ENCODE measurements at places on chromosomes 5 and 9. TPM values are rescaled to one million over a fixed set of nuclear protein-coding genes. Genes with fewer than 3 reads are reported as not detected.

The MYOZ3 gene
- total RNA-seq, result 10.2 TPM

DNA sequence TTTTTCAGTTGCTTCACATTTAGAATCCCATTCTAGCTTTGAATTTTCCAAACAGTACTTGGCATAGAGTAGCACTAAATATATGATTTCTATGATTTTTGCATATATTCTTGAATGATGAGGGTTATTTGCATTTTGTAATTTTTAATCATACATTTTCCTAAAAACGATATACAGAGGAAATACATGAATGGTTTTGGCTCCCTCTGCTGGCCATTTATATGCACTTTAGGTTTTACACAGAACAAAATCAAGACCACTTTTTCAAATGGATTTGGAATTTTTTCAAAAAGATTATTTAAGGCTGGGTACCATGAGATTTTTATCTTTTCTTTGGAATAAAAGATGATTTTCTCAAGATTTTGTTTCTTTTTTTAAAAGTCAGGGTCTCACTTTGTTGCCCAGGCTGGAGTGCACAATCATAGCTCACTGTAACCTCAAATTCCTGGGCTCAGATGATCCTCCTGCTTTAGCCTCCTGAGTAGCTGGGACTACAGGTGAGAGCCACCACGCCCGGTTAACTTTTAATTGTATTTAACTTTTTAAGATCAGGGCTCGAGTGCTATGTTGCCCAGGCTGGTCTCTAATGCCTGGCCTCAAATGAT is 16.7 kb upstream of the COMMD10 start:
- DNase-seq, result peak; percentile 80

DNA sequence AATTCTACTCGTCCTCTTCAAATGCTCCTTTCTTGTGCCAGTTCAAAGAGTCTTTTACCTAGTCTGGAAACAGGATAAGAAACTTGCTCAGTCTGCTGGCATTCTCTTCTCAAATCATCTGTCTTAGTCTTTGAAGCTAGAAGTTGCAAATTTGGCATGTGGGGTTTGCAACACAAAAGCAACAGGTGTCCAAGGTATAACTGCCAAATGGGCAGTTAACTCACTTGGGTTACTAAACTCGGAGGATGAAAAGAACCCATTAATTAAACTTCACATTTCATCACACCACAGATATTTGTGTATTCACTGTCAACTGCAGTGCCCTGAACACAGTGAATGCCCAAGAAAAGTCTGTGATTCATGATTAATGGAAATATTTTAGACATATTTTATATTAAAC is 108.0 kb upstream of the TARS1 start:
- no peak for DNase-seq

DNA sequence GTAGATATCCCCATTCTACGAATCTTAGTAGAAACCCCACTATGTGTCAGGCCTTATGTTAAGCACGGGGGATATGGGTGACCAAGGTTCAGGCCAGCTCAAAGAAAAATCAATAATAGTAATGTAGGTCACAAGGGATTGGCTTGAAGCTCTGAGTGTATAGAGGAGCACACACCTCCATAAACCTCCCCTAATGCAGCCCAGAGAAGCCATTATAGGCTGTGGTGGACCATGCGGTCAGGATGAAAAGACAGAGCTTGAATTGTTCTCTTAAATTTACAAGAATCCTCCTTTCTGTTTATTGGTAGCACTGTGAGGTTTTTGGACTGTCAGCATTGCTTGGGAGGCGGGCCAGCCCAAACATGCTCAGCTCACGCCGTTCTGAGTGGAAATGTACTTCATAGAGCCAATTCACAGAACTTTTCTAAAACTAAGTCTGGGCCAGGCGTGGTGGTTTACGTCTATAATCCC is 9.1 kb downstream of the PDE6A start:
- no peak for DNase-seq

DNA sequence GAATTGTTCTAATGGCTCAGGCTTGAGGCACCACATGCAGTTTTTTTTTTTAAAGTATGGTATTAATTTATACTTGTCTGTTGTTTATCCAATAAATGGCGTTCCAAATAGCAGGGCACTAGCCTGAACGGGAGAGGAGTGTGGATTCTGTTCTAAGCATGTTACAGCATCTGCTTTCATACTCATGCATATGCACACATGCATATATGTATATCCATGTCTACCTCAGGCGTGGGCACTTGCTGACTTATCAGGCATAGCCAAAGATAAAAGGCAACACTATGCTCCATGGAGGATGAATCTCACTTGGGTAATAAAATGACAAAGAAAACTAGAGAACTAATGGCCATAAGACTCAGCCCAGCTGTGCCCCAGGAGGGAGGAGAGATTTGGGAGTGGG is 393.8 kb downstream of the GADD45G start:
- DNase-seq, result no peak

The SMIM3 gene
- 61.9 TPM for total RNA-seq

DNA sequence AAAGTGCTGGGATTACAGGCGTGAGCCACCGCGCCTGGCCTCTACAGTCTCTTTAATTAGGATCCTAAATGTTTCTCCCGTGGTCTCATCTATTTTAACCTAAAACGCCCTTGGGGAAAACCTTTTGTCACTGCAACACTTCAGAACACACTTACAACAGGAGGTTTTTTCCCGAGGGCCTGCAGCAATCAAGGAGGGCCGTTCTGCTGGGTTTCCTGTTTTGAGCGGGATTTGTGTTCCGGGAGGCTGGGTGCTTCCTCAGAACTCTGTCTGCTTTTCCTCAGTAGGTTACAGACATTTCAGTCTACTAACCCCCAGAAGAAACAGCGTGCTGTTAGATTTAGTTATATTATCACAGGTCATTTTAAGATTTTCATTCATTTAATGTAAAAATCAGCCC is 65.4 kb upstream of the IRX4 start:
- DNase-seq, result no peak

GRCh38 chr5:94672746-94673145 is 54.3 kb downstream of the SLF1 start:
- no peak for DNase-seq

DNA sequence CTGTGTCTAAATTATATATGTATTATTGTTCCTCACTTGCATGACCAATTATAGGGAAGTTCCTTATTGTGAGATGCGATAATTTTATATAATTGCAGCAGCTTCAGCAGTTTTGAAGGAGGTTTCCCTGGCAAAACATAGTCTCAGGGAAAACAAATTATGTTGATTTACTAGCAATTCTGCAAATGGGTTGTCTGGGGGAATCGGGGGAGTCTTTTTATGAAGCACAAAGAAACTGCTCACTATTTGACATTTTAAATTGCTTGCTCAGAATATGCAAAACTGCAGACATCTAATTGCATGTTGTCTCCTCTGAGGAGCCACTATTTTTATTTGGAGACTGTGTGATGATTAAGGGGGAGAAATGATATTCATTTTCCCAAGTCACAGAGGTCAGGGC is 361.6 kb downstream of the YTHDC2 start:
- no peak for DNase-seq

DNA sequence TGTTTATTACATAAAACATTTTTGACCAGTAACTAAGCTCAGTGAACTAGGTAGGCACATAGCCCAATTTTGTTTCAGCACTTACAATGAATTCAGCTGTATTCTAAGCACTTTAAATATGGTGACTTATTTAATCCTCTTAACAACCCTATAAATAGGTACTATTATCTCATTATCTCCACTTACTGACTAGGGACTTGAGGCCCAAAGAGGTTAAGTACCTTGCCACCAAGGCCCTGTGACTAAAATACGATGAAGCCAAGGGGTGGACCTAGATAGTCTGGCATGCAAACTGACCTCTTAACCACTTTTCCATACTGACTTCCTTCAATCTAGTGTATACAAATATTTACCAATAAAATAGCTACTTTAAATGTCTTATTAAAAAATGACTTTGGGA is 266.4 kb downstream of the ZNF608 start:
- no peak for DNase-seq

DNA sequence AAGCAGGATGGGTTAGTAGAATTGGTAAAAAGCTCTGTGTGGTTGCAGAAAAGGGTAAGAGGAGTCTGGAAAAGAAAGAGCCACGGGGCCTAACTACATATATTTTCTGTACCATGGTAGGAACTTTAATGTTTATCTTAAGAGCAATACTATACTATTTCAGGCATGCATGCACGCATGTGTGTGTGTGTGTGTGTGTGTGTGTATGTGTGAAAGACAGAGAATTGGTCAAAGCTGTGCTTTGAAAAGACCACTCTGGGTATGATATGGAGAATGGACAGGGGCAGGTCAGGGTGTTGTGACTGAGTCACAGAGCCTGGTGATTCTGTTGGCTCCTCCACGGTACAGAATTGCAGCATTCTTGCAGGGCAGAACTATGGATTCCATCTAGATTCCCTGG is 339.3 kb downstream of the SLIT3 start:
- DNase-seq, result no peak

DNA sequence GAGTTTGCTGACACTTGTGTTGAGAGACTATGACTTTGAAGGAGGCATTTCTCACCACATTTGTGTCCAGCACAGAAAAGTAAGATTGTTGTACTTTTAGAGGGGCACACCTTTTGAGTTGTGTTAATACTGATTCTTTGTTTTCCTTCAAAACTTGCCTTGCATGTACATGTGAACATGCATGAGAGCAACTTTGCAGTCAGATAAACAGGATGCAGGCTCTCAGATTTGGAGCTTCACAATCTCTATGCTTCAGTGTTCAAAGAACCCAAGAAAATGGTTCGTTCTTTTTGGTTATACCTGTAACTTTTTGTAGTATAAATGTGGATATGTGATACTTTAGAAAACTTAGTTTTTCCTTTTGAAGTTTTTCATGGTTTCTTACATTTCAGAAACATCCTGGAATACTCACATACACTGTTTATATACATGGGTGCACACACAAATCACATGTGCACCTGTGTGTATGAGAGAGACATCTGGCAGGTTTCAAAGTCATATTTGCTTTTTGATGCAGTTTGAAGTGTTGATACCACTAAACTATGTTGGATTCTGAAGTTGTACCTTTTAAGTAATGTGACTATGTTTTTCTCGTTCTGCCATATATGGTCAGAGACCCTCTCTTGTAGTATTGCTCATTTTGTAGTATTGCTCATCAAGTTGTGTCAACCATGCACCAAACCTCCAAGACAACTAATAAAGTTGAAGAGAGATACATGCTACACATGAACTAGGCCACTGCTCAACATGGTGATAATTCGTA is 190.7 kb downstream of the CD180 start:
- no peak for DNase-seq

The TRMT10B gene
- 3.2 TPM for total RNA-seq

- no peak for DNase-seq
Observed at GRCh38 chr5:93569300-93570160, 11.5 kb downstream of the NR2F1-AS1 start.

DNA sequence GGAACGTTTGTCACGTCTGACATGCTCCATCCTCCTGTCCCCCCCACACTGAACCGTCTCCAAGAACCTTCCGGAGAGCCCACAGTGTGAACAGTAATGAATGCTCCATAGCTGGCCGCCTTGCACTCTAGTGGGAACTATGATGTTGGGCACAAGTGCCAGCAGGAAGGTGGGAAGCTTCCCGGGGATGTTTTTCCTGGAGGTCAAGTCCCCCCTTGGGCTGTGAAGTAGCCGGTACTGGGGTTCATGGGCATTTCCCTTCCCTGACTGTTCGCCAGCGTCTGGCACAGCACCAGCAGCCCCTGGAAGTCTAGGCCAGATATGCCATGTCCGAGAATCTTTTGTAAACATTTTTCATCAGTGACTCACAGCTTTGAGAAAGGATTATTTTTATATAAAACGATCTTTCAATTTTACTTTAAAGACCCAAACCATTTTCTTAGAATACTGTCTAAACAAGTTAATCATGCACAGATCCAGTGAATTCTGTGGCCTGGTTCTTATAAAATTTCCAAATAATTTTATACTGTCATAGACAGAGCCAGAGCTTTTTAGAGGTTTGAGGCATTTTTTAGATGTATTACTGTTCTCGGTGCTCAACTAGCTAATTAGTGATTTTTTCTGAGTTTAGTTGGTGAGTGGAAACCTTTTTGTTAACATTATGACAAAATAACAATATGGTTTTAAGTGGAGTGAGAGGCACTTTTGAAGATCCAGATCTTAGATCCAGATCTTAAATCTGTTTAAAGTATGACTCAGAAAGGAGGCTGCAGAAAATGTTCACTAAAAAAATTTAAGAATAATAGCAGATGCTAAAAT is 11.6 kb downstream of the ABL1 start:
- no peak for DNase-seq

The ADRB2 gene
- 3.0 TPM for total RNA-seq

The AGTPBP1 gene
- total RNA-seq, result 11.3 TPM

The WWC1 gene
- total RNA-seq, result 0.54 TPM

GRCh38 chr9:98101416-98101815 is 17.6 kb downstream of the TRIM14 start:
- DNase-seq, result no peak

DNA sequence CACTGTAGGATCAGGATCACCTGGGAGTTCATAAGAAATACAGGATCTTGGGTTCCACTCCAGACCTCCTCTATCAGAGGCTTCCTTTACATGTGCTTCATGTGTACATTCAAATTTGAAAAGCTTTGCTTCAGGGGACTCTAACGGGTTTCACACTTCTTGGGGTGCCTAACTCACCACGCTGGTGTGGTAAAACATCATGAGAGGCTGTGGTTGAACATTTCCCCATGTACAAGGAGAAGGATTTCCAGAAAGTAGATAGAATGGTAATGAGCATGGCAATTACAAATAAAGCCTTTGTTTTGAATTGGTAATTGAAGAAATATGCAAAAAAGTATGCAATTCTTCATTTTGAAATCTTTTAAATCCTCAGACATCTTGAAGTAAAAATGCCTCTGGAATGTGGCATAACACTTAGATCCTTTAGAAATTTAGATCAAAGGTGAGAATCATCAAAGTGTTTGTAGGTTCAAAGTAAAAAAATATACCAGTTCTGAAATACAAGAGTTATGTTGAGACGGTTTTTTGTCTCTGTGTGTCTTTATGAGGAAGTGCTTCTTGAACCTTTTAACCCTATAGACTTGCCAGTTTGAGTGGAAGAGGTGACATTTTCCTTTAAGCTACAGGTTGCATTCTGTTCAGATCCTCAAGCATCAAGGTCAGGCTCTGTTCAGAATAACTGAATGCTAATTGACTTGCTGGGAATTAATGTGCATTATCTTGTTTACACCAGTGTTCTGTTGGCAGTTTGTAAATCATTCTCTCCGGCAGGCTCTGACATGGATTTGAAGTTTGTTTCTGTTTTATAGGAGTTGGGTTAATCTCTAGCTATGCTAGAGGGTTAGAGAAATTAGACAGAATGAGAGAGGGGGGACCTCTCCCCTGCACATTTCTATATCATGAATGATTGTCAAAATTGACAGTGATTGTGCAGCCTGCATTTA is 415.3 kb downstream of the MAN2A1 start:
- DNase-seq, result no peak

- DNase-seq, result no peak
Observed at GRCh38 chr9:113882636-113883164, 6.6 kb downstream of the ZNF618 start.

GRCh38 chr5:31553863-31554262 is 21.8 kb downstream of the C5orf22 start:
- no peak for DNase-seq
